ENCODE measurements at places on chromosomes 13 and 19.
A peak's percentile ranks its signal among the peaks of the same experiment; 100 is the strongest.

DNA sequence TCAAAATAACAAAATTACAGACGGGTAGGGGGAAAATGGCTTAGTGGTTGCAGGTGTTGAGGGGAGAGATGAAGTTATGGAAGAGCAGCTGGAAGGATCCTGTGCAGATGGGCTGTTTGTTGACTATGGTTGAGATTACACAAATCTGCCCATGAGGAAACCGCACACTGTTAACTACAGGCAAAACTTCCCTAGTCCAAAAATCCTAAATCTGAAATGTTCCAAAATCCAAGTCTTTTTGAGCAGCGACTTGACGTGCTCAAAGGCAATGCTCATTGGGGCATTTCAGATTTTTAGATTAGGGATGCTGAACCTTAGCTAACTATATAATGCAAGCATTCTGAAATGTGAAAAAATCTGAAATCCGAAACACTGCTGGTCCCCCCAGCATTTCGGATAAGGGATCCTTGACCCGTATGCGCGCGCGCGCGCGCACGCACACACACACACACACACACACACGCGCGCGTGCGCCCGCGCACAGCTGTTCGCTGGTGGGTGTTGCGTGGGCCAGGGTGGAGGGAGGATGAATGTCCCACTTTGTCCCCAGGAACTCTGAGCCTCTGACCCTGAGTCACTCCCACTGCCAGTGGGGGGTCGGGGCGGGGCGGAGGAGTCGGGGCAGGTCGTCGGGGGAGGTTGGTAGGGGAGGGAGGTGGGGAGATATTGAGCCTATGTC is 6.8 kb downstream of the F2RL3 start:
- no peak for DNase-seq

DNA sequence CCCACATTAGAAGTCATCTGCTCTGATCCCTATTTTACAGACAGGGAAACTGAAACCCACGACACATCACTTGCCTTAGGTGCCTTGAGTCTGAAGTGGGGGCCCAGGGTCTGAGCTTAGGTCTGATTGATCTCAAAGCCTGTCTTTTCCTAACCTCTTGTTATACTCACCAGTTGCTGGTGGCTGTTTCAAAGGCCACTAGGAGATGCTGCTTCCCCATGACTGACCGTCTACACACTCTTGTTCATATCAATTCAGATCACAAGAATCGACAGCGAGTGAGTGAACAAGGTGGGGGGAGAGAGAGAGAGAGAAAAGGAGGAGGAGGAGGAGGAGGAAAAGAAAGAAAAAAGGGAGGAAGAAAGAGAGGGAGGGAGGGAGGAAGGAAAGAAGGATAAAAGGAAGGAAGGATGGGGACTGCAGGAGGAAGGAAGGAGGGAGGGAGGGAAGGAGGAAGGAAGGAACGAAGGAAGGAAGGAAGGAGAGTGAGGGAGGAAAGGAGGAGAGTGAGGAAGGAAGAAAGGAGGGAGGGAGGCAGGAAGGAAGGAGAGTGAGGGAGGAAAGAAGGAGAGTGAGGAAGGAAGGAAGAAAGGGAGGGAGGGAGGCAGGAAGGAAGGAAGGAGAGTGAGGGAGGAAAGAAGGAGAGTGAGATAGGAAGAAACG is 3.3 kb downstream of the OR10H1 start:
- no peak for DNase-seq

DNA sequence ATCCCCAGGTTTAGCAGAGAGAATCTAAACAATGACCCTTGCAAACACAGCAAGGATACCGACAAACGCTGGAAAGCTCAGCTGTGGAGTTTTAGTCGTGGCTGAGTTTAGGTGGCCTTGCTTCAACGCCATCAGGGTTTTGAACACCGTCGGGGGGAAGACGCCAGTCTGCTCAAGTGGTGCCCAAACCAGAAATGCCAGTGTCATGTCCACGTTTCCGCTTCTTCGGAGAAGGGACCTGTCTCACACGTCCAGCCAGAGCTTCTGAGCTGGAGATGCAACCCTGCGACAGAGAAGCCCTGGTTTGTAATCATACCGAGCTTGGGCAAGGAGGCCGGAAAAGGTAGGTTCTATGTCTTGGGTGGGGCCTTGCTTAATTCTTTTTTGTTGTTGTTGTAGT is 42.6 kb upstream of the ATP11A start:
- DNase-seq = no peak

DNA sequence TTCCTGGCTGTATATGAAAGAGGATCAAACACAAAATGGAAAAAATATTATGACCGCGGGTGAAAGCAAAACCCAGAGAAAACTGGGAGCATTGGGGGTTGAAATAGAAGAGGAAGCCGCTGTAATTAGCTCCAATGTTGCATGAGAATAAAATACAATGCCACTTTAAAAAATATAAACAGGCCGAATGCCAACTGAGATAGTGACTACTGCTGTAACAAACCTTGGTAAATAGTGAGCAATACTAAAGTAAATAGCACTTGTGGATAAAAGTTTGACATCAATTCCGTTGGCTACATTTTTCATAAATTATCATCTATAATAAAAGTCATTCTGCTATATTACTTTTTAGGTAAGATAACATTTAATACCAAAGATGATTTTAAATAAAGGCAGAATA is 395.8 kb upstream of the MIR17HG start:
- DNase-seq = no peak

DNA sequence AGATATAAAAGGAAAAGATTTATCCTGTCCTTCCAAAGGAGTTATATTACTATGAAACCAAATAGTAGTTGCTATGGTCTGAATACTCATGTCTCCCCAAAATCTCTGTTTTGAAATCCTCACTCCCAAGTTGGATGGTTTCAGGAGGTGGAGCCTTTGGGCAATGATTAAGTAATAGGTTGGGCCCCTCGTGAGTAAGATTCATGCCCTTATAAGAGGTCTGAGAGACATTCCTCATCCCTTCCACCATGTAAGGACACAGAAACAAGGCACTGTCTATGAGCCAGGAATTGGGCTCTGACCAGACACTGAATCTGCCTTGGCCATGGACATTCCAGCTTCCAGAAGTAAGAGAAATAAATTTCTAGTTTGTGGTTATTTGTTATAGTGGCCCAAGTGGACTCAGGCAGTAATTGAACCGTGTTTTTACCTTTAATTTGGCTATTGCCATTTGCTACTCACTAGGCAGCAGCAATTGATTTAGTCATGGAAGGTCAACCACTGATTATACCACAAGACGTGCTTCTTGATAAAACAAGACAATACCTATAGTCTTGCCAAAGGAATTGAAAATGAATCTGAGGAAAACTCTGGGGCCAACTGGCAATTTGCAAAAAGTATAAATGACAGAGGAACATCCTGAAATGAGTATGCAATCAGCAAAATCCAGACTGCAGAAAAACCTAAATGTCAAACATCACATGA is 717.4 kb upstream of the SPRY2 start:
- no peak for DNase-seq

- DNase-seq = no peak
Measured at GRCh38 chr13:71634182-71634581, 232.8 kb downstream of the DACH1 start.

GRCh38 chr13:20177049-20177831 is 15.5 kb downstream of the GJB2 start:
- DNase-seq = no peak

DNA sequence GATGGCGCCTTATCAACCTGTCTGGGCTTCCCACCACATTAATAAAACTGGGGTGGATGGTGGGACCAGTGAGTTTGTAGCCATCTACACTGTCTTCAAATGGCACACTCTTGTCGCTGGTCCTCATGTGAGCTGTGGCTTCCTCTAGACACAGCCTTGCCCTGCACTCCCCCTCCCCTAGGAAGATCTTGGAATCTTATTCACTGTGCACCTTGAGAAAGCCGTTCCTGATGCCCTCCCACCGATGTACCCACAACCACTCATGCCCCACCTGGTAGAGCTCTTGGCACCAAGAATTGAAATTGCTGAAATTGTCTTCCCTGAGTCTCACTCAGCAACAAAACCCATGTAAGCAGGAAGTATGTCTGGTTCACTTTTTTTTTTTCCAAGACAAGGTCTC is 146.0 kb downstream of the PTPRS start:
- no peak for DNase-seq

DNA sequence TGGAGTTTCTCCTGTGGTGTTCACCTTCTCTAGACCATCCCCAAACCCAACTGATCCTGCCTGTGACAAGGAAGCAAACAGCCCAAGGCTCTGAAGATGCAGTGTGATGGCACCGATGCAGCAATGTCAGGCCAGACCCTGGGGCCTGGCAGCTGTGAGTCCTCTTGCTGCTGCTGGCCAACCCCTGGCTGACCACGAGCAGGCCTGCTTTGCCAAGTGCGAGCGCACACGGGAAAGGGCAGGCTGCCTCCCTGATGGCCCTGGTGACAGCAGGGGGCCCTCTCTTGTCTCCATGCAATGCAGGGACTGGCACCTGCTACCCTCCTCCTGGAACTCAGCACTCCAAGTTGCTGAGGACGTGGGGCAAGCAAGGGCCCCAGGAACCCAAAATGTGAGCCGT is 5.4 kb upstream of the VSTM2B start:
- no peak for DNase-seq

DNA sequence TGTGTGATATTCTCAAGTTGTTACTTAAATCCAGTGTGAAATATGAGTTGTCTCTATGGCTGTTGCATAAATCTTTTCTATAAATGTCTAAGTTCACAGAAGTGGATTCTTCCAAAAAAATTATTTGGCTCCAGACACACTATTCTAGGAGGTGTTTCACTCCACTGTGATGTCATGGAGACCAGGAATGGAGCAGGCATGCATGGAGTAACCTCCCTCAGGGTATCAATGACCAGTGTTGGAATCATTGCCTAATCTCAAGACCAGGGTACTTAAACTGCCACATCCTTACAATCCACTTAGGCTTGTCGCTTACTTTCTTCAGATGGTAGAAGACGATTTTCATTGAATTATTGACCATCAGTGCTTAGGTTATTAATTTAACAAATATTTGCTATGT is 55.4 kb downstream of the LRRC63 start:
- no peak for DNase-seq

DNA sequence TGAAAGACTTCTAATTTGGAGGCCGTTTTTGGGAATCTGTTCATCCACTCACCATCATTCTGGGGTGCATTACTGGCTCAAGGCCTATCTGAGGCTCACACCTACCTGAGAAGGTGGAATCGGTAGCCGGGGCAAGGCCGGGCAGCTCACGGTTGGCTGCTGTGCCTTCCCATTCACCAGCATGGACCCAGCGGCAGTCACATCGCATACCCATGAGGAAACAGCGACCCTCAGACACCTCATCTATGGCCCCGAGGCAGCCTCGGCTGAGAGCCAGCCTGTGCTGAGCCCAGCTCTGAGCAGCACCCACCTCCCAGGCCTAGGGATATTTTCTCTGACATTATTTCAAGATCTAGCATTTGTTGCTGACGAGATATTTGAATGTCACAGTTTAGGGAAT is 130.5 kb downstream of the ATP11A start:
- DNase-seq = no peak

GRCh38 chr19:6875218-6875617 is 12.2 kb upstream of the ADGRE1 start:
- no peak for DNase-seq

DNA sequence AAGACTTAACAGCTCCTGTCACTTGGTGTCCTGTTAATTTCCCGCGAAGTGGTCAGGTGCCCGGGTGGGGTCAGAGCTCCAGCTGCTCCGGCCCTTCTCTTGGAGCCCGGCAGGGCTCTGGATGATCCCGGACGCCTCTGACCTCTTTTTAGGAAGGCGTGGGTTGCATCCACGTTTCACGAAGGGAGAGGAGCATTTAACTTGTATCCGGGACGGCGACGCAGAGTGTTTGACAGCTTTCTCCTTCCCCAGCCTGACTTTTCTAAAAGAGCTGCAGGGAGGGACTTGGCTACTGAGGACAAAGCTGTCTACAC is 656 bp downstream of the ZNF155 start:
- no peak for DNase-seq

DNA sequence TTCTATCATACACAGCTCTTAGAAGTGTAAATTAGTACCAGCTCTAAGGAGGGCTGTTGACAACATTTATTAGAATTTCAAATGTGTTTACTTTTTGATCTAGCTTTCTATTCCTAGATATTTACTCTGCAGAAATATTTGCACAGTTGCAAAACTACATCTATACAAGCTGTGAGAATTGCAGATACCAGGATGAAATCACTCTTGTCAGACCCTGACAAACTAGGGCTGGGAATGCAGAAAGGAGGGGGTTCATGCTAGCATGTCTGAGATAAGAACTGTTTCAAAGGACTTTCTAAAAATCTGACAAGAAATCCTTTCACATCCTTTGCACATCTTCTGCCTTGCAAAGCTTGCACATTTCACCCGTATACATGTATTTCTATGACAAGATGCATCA is 11.8 kb upstream of the PABPC3 start:
- DNase-seq = no peak

DNA sequence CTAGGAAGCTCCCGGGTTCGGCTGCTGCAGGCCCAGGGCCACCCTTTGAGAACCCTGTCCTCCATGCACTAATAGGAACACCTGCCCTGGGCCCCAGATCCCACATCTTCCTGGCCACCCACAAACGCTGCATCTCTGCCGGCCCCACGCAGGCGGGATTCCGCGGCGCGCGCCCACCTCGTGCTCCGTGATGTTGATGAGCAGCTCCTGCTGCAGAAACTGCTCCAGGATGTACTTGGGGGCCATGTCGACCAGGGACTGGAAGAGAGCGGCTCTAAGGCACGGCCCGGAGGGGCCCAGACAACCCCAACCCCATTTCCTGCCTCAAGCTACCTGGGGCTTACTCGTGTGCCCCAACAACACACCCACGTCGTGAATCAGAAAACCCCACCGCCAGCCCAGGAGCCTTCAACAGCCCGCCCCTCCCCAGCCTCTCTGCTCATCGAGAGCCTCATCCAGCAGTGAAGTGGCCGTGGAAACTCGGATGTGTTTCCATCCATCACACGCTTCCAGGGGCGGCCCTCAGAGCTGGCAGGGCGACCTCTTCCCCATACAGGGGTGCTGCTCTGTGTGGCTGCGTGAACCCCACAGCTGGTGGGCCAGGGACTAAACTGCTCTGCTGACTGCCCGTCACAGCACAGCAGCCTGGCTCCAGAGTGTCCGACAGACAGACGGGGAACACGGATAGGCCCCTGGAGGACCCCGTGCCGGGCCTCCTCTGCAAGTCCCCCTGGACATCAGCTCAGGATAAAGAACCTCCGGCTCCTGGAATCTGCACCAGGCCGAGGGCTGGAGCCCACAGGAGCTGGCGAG is 4.2 kb downstream of the POLR2E start:
- no peak for DNase-seq

DNA sequence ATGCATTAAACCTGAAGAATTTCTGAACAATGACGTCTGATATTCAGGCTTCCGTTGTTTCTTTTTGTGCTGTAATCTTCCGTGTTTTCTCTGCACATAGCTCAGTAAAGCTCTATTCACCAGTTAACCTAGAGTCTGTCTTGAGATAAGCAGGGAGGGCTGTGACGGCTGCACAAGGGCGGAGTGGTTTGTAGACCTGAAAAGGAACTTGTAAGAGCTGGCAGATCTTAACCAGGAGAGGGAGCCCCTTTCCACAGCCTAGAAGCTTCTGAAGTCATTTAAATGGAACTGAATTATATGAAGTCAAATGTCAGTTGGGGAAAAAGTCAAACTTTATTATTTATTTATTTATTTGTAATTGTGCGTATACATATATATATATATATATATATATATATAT is 27.5 kb downstream of the DPRX start:
- DNase-seq = peak; percentile 5

GRCh38 chr19:13952931-13953531 is 722 bp downstream of the DCAF15 start:
- DNase-seq = no peak

GRCh38 chr13:87302931-87303330 is 368.2 kb upstream of the SLITRK5 start:
- no peak for DNase-seq

GRCh38 chr13:40586886-40587565 is 79.4 kb downstream of the FOXO1 start:
- no peak for DNase-seq

- no peak for DNase-seq
Measured at GRCh38 chr13:37136187-37136586, 30.7 kb upstream of the CSNK1A1L start.

Data from NAMALWA (cell line).